CD14-positive monocyte (primary cell): ENCODE measurements at places on chromosomes 1 and 21.

- DNase-seq: no peak
Measured at GRCh38 chr1:159941591-159942560, 3.5 kb downstream of the IGSF9 start.

DNA sequence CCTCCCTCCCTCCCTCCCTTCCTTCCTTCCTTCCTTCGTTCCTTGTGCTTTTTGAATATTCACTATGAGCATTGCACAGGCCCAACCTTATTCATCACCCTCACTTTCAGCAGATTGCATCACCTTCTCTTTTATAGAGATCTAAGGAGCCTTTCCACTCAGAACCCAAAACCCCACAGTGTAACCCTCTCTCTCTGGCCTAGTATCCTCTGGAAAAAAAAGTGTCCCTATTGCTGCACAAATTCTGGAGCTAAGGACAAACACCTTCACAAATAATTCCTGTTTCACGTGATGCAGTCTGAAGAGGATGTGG, 25.6 kb downstream of the OR10J5 start:
- DNase-seq: no peak

DNA sequence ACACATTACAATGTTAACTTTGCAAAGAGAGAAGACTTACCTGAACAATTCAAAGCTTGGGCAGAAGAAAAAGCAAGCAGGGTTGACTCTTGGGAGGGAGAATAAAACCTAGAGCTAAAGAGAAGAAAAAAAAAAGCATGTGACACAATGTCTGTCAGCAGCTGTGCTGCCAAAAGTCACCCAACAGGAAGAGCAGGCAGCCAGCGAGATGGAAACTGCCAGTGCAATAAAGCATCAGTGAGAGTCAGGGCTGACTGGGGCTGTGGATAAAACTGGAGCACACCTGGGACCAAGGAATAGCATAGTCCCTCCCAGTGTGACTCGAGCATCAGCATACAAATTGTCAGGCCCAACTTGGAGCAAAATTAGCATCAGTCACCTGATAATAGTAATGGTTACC, 65.0 kb upstream of the SLC22A15 start:
- no peak for DNase-seq

DNA sequence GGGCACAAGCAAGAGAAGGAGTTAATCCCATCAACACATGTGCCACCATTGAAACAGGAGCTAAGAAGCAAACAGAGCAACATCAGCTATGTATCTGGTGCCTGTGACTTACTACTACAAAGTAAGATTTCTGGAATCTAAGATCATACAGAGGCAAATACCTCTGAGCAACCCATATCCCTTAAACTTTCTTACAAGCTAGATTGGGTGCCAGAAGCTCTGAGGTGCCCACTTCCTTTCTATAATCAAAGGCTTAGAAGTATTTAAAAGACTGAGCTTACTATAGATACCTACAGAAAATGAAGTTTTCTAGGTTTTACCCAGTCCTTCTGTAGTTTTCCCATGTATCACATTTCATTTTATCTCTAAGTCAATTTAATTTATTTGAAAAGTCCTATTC, 44.4 kb upstream of the ADAM30 start:
- DNase-seq: no peak

GRCh38 chr21:28938726-28939125, 54.0 kb downstream of the LTN1 start:
- no peak for DNase-seq

GRCh38 chr1:205061227-205061626, 18.2 kb downstream of the CNTN2 start:
- DNase-seq: no peak

DNA sequence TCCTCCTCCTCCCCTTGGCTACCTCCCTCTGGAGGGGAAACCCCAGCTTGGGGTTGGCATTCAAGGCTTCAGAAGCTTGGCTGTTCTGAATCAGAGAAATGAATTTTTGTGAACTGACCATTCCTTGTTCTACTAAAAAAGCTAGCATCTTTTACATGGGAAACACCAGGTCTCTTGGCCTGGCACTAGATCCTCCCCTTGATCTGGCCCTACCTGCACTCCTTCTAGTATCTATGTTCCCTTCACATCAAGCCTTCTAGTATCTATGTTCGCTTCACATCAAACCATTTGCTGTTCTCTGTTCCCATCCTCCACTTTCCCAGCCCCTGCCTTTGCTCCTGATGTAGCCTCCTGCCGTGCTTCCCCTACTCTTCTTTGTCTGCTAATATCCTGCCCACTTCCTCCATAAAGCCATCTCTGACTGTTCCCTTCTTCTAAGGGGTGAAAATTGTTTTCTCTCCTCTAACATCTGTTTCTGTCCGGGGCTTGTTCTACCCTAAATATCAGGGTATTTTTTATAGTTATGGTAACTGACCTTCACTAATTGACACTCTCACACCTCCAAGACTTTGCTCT, 25.8 kb downstream of the FAM151A start:
- no peak for DNase-seq

GRCh38 chr1:107135463-107135862, 5.4 kb upstream of the NTNG1 start:
- DNase-seq: no peak

DNA sequence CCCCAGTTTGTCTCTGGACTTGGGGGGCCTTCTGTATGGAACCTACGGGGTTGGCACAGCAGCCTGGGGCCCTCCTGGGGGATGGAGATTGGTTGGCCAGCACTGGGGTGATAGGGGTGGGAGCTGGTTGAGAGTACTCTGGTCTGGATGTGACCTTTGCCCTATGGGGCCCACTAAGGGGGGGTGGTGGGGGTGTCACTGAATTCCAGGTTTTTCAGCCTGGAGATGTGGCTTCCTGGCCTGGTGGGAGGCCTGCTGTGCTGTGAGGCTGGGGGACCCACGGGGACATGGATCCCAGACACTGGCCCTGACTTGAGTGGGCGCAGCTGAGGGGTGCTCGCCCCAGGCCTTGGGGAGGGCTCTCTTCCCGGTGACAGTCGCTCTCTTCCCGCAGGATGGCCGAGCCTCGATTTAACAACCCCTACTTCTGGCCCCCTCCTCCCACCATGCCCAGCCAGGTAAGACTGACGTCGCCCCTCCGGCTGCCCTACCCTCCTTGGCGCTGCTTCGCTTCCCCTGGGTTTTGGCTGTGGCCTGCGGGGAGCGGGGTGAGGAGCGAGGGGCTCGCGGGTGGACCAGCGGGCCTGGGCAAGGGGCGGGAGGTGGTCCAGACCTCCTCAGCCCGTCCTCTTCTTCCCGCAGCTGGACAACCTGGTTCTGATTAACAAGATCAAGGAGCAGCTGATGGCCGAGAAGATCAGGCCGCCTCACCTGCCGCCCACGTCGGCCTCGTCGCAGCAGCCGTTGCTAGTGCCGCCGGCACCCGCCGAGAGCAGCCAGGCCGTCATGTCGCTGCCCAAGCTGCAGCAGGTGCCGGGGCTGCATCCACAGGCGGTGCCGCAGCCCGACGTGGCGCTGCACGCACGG, 19.6 kb downstream of the ZNF362 start:
- DNase-seq: no peak

DNA sequence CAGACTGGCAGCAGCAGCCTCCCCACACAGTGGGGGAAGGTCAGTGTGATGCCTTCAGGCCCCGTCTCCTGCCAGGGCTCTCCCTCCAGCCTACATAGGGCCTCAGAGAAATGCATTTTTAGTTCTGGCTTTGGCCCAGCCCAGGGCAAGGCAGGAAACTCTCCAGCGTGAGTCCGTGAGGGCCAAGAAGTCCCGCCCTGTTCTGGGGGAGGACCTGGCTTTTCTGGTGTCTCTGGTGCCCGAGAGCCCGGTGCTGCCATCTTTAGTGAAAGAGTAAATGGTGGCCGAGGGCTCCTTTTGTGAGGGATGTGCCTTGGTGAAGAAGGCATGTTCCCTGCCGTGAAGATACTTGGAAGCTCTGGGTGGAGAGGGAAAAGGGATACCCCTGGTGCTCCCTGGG, 14.8 kb upstream of the DIP2A start:
- DNase-seq: no peak

GRCh38 chr1:7293702-7294629, 477.1 kb upstream of the VAMP3 start:
- DNase-seq: no peak

- DNase-seq: no peak
Measured at GRCh38 chr1:241213139-241213538, 143.9 kb downstream of the RGS7 start.

GRCh38 chr1:2539312-2539907, 9.3 kb upstream of the HES5 start:
- DNase-seq: no peak

DNA sequence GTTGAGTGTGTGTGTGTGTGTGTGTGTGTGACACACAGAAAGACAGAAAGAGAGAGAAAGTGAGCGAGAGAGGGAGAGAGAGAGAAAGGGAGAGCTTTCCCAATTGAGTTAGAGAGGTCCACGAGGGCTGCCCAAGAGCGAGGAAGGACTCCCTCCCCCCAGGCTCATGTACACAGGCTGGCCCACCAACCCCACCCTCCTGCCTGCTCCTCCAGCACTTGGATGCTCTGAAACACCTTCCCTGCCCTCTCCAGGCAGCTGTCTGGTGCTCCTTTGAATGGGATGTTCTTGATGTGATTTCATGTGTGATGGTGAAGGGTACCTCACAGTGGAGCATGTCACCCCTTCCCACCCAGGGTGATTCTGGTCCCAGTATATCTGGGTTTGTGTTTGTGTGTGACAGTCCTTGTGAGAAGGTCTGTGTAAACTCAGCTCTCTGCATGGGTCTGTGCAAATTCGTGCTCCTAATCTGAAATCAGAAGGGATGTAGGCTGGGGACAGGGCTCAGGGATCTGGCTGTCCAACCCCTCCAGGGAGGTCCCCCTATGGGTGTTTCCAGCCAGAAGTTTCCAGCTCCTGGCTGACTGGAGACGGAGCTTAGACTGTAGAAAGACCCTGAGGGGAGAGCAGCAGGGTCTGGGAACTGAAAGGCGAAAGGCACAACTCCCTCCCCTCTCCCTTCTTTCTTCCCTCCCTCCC, 6.8 kb upstream of the PEAR1 start:
- DNase-seq: no peak

GRCh38 chr1:155193275-155193990, 14.3 kb downstream of the THBS3 start:
- peak; percentile 75 for DNase-seq

DNA sequence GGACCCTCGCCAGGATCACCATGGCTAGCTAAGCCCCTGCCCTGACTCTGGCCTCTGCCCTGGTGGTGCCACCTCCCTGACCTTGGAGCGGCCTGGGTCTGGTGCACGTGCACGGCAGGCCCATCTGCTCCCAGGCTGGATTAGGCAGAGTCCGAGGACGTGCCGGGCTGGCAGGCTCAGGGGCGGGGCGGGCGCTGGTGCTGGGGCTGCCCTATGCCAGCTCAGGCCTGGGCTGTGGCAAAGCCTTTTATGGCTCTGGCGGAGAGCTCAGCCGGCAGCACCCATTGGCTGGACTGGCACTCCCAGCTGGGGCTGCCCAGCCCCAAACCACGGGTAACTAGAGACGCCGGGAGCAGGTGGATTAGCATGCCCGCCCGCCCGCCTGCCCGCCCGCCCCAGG, 17.1 kb upstream of the EDN2 start:
- DNase-seq: no peak

DNA sequence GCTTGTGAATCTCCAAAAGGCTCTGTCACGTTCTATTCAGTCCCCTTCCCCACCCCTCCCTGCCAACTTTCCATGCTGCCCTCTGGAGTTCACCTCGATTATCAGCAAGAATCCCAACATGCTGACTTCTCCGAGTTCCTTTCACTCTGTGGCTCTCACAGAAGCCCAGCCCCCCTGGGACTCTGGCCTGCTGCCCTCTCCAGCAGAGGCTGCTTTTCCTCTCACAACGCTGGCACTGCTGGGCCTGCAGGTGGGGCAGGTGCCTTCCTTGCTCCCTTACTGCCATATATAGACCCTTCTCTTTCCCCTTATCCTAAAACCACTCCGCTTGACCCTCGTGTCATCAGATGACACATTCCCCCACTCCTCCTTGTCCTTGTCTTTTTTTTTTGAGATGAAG, 10.2 kb upstream of the RNF186 start:
- no peak for DNase-seq

- no peak for DNase-seq
Measured at GRCh38 chr1:114819869-114820268, 34.8 kb upstream of the SYCP1 start.

DNA sequence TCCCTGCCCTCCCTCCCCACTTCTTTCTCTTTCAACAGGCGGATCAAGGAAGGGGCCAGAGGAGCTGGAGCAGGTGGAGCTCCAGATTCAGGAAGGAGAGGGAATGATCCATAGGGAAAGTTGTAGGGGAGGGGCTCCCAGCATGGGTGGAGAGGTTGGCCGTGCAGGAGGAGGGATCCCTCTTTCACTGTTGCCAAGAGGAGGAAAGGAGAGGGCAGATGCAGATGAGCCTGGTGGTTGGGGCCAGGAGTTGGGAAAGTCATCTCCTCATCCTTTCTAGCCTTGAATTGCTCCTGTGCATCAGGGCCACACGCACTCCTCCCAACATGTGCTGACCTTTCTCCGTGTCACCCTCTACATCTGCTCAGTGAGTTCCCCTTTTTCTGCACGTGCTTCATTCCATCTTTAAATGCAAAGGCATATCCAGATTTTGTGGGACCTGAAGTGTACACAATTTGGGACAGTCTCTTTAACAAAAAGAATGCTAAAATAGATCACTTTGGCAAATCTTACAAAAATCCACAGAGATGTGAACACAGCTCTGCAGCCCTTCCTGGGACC, 32.4 kb downstream of the ZBTB18 start:
- DNase-seq: peak; percentile 10
